NCI-H1048 (cell line): ENCODE measurements at places on chromosomes 16 and 17.

DNA sequence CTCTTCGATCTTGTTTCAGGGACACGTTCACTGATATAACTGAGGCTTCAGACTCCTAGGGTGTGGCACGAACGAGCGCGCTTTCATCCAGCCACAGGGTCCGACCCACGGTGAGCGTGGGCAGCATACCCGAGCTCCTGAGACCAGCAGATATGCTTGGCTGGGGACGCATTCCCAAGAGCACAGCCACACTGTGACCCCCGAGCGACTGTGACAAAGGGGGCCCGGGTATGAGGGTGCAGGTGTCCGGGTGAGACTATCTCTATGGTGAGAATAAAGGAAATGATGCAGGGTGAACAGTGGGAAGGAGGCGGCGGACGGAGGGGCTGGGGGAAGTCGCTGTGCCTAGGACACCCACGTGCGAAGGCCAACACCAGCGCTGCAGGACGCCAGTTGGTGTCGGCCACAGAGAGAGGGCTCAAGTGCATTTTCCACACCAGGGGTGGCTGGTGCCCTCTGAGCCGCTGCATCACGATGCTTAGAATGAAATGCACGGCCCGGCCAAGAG lies 17.6 kb downstream of the RPH3AL start:
- no peak for DNase-seq

DNA sequence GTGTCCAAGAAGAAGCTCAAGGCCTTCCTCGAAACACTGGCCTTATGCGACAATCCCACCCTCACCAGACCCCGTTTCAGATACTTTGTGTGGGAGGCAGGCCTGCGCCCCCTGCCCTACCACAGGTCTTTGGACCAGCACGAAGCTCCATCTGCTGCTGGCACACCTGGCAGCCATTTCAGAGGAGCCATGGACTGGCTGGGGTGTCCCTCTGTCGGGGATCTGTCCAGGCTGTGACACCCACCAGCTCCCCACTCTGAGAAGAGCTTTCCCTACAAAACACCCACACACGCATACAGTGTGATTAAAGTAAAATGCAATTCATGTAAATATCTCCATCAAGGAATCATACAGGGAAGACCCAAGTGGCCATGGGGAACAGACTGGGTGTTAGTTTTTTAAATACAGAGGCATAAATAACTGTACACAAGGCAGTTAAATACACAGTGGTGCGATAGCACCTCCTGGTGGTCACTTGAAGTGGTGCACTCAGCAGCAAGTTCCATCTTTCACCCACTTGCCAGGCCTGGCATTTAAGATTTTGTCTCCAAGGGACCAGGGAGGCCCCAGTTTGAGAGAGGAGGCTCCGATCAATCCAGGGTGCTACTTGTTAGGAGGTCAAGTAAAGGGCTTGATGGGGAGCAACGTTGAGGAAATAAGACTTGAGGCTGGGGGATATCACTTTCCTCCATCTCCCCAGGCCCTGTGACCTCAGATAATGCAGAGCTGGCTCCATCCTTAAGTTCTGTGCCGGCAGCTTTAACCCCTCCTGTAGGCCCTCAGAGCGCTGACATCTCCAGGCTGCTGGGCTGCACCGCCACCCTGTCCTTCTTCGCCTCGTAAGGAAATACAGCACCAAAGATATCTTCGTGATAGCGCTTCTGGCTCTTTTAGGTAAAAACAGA lies 43.6 kb downstream of the NOS2 start:
- DNase-seq, result no peak

- no peak for DNase-seq
Measured at GRCh38 chr17:67238991-67239390, 6.0 kb downstream of the HELZ start.

DNA sequence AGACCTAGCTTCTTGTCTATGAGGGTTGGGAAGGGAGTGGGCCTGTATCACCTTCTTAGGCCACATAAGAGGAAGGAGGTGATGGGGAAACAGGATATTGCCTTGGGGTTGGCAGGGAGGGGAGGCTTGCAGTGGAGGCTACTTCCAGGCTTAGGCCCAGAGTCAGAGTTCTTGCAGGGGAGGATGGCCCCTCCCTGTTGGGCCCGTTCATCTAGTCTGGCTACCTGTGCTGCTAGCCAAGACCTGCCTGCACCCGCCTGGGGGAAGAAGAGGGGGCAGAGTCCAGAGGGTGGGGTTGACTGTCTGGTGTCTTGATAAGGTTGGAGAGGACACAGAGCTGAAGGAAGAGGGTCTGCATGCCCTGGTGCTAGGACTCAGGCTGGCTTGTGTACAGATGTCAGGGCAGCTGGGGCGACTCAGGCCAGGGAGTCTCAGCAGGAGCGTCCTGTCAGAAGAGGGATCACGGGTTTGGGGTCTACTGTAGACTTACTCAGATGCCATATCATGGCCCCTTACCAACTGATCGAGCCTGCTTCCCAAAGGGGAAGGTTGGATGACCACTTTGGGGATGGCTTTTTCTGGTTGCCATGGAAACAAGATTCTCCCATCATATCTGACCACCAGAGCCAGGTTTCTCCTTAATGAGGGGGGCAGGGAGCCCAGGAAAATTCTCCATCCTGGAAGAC lies 5.3 kb downstream of the KDM6B start:
- no peak for DNase-seq

DNA sequence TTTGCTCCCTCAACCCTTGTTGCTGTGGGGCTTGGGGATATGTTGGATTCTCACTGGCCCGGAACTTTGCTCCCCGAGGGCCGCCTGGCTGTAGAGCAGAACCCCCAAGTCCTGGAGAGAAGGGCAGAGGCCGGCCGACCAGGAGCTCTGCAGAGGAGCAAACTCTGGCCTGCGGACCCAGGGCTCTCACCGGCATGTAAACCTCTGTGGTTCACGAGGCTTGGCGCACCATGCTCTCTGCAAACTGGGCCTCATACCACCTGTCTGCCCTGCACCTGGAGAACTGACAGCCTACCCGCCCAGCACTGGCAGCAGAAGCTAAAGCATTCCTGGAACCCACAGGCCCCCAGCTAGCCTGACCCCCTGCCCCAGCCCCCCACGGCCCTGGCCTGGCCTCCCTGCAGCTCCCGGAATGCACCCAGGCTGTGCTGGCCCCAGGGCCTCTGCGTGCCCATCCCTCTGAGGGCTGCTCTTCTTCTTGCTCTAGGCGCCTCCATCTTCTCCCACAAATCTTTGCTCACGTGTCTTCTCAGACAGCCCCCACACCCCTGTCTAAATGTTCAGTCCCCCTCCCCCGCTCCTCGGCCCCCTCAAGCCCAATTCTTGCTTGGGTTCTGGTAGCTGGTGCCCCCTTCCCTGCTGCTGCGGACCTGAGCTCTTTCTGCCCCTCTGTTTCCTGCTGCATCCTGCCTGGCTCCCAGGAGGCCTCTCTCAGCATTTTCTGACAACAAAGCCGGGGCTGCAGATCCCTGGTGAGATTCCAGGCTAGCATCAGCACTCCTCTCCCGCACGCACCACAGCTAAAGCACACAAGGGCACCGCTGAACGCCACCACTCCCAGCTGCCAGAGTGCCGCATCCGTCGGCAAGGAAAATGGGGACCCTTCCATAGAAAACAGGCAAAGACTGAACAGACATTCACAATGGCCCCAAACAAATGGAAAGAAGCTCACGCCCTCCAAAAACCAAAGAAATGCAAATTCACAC lies 23.3 kb downstream of the ACTG1 start:
- no peak for DNase-seq
